ENCODE measurements at places on chromosomes 1 and 21.

- ATAC-seq, result no peak
Observed at GRCh38 chr1:196584696-196585095, 23.5 kb downstream of the KCNT2 start.

GRCh38 chr1:191206513-191207207 lies 729.0 kb upstream of the BRINP3 start:
- no peak for ATAC-seq

DNA sequence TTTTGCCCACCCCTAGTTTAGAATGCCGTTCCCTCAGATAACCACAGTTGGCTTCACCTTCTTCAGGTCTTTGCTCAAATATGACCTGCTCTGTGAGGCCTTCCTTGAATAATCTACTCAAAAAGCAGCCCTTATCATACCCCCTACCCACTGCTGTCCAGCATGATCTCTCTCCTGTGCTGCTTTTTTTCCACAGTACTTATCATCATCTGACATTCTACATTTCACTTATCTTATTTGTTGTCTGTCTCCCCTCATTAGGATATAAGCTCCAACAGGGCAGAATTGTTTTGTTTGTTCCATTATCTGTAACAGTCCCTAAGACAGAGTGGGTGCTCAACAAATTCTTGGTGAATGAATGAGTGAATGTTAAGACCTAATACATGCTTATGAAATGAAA lies 18.1 kb downstream of the USP24 start:
- ATAC-seq, result no peak

DNA sequence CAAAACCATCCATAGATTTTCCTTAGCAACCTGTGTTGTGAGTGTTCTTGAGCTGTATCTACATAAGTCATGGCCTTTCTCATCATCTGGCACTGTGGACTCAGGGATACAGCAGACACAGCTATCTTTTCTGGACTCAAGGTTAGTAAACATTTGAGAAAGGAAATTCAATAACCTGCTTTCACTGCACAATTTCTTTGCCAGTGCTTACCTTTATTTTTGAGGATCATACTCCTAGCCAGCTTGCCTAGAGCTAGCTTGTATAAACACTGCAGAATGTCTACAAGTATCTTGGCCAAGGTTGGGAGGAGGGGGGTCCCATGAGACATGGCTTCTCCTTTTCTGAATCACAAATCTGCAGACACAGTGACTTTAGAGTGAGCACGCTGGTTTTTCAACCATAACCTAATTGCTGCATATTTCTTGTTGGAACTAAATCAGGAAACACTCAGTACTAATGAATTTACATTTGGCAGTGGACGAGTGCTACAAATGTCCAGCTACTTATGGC lies 27.2 kb downstream of the ADAMTS5 start:
- no peak for ATAC-seq

DNA sequence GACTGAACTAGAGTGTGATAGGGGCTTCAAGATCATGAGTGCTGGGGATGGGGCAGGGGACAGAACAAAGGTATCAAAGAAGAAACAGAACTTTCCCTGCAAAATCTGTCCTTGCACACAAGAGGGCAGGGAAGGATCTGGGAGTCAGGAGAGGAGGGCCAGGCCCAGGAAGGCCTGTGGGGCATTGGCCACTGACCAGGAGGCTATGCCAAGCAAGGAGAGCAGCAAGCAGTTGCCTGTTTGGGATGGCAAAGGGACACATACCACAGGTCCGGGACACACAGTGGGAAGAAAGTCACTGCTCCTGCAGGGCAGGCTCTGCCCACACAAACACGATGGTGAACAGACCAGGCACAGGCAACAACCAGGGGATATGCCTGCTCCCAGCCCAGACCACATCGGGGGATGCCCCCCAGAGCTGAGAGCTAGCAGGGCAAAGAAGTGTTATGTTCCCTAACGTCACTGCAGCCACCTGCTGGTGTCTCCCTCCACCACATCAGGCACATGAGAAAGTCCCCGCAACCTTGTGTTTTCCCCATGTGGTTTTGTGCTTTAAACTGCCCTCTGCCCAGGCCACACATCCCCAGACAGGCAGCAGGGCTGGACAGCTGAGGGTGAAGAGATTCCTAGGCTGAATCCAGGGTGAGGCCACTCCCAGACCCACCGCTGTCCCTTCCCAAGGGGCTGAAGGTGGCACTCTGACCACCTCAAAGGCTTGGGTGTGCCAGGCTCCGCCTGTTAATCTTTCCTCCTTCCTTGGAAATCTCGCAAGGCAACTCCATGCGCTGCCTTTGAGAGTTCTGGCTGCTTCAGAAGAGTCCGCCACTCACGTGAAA lies 53.6 kb downstream of the KIF21B start:
- no peak for ATAC-seq

All from gastroesophageal sphincter (tissue), 4 donors.